ENCODE measurements at places on chromosomes 3 and 15. TPM values are rescaled to one million over a fixed set of nuclear protein-coding genes. Genes with fewer than 3 reads are reported as not detected.

The TMEM207 gene
- total RNA-seq: not detected

The IFT57 gene
- total RNA-seq: 40.2 TPM

The HACL1 gene
- 12.9 TPM for total RNA-seq

The KCNMB2 gene
- total RNA-seq: 1.5 TPM

The RBP2 gene
- 4.7 TPM for total RNA-seq

The FGD5 gene
- 4.6 TPM for total RNA-seq

The GHRL gene
- total RNA-seq: 6.2 TPM

- no peaks in the 10 kb centered on the region for H3K36me3 ChIP-seq
- no peaks in the 10 kb centered on the region for H3K4me1 ChIP-seq
- no peak overlapping the region for H3K4me3 ChIP-seq
Measured at GRCh38 chr3:196603683-196604082, 35.2 kb downstream of the FBXO45 start.

DNA sequence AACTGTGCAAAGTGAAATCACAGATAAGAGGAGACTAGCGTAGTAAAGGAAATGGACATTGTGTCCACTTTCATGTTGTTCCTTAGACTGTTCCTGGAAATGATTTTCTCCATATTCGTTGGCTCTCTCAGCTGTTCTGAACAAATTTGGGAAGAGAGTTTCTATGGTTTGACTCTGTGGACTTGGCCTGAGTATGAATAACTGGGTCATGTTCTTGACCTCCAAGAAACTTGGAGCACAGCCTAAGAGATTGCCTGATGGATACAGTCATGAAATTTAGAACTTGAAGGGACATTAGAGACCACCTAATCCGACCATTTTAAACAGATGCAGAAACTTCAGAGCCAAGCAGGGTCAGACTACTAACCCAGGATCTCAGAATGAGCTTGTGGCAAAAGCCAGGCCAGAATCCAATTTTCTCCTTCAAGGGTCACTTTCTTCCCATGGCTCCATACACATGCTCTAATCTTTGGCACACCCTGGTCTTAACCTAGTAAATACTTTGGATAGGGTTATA lies 430.4 kb downstream of the RBMS3 start:
- H3K4me1 ChIP-seq: no peaks in the 10 kb centered on the region
- no peak overlapping the region for H3K4me3 ChIP-seq
- no peaks in the 10 kb centered on the region for H3K36me3 ChIP-seq
- no peaks in the 10 kb centered on the region for H3K27me3 ChIP-seq
- DNase-seq: no peak

- no peak for DNase-seq
- no peak overlapping the region for H3K4me3 ChIP-seq
- H3K27me3 ChIP-seq: no peaks in the 10 kb centered on the region
- H3K36me3 ChIP-seq: no peaks in the 10 kb centered on the region
Measured at GRCh38 chr3:105527535-105527934, 160.8 kb downstream of the ALCAM start.

- H3K4me1 ChIP-seq: no peaks in the 10 kb centered on the region
- H3K36me3 ChIP-seq: no peaks in the 10 kb centered on the region
- no peaks in the 10 kb centered on the region for H3K27me3 ChIP-seq
- no peak overlapping the region for H3K27ac ChIP-seq
- no peak for DNase-seq
Measured at GRCh38 chr15:36742696-36743095, 163.3 kb downstream of the CDIN1 start.

GRCh38 chr3:150035301-150035779 lies 64.6 kb upstream of the PFN2 start:
- no peak for DNase-seq
- H3K27ac ChIP-seq: no peak overlapping the region
- no peaks in the 10 kb centered on the region for H3K27me3 ChIP-seq
- no peaks in the 10 kb centered on the region for H3K4me1 ChIP-seq
- no peaks in the 10 kb centered on the region for H3K36me3 ChIP-seq

- H3K36me3 ChIP-seq: no peaks in the 10 kb centered on the region
- no peak overlapping the region for H3K27ac ChIP-seq
- H3K27me3 ChIP-seq: no peaks in the 10 kb centered on the region
- H3K4me1 ChIP-seq: no peaks in the 10 kb centered on the region
- H3K4me3 ChIP-seq: no peak overlapping the region
- DNase-seq: no peak
Measured at GRCh38 chr3:155549087-155549486, 195.8 kb downstream of the PLCH1 start.
